ENCODE measurements at places on chromosomes 4 and X.

DNA sequence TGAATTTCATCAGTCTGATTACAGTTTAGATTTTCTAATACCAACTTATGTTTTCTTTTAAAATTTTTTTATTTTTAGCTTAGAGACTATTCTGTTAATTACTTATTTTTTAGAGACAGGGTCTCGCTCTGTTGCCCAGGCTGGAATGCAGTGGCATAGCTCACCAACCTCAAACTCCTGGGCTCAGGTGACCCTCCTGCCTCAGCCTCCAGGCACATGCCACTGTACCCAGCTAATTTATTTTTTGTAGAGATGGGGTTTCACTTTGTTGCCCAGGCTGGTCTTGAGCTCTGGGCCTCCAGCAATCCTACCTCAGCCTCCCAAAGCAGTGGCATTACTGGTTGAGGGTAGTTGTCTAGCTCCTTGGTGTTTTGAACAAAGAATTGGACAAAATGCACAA lies 102.0 kb downstream of the KLHL8 start:
- no peak for DNase-seq

DNA sequence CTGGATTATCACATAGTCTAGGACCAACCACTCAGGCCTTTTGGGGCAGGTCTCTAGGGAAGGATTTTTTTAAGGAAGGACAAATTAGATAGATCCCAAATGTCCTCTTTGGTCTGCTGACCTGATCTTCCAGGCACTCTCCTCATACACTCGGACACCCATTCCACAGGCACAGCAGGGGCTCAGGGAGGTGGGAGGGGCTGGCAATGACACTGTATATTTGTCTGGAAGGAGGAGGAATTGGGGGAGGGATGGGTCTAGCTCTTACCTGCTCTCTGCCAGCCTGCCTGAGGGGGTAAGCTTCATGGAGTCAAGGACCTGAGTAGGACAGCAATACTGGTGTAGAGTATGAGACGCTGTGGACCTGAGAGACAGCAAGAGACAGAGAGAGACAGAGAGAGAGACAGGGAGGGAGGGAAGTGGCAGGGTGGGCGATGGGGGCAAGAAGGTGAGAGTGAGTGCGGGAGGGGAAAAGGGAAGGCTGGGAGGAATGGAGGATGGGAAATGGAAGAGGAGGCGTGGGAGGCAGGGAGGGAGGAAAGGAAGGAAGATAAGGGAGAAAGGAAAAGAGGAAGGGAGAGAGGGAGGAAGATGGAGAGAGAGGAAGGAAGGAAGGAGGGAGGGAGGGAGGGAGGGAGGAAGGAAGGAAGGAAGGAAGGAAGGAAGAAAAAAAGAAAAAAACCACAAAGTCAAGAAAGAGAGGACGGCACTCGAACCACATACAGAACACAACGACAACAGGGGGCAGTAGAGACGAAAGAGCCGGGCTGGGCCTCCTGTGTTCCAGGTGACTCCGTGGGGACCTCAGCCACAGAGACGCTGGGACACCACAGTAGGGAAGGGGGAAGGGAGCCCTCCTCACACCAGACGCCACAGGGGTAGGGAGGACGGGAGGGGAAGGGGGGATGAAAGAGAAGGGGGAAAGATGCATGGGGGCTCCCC lies 1.8 kb downstream of the IQSEC2 start:
- no peak for DNase-seq

DNA sequence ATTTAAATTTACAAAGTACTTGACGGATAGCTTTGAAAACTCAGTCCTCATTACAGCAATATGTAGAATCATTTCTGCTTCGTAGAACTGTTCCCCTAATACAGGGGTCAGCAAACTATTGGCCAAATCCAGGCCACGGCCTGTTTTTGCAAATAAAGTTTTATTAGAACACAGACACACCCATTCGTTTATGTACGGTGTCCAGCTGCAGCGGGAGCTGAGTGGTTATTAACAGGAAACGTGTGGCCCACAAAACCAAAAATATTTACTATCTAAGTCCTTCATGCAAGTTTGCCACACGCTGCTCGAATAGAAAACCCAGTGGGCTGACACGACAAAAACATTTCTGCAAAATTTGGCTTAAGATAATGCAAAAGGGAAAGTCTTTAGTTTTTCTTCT lies 146.5 kb downstream of the AFAP1 start:
- no peak for DNase-seq

- DNase-seq, result no peak
Observed at GRCh38 chr4:166301266-166301665, 428.2 kb downstream of the TLL1 start.

- DNase-seq, result no peak
Observed at GRCh38 chrX:148372925-148373324, 127.5 kb upstream of the AFF2 start.

DNA sequence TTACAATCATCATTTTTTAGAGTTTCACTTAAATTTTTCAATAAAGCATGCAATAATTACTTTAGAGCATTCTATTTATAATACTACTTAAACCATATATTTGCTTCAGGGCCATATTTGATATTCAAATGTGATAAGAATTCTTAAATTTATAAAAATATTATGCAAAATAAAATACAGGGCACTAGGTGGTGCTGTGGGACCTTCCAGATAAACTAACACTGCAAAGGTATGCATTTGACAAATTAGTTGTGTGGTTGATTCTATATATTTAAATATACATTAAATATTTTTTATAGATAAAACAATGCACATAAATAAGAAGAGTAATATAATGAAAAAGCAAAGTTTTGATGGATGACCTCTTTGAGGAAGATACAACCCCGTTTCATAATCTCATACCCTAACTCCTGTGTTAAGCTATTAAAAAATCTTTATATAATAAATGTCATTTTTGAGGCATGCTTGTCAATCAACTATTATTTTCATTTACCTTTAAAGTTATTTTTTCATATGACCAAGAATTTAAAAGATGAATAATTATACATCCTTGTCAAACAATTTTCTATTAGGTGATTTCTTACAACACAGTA lies 128.4 kb downstream of the REELD1 start:
- no peak for DNase-seq

Data from stimulated activated effector memory CD8-positive, alpha-beta T cell treated with anti-CD3 and anti-CD28 coated beads, Interleukin-12 subunit alpha, Interleukin-12 subunit beta, amount 100 ng/mL, for 72 hours (primary cell).